ENCODE measurements at places on chromosomes 7 and 10.

DNA sequence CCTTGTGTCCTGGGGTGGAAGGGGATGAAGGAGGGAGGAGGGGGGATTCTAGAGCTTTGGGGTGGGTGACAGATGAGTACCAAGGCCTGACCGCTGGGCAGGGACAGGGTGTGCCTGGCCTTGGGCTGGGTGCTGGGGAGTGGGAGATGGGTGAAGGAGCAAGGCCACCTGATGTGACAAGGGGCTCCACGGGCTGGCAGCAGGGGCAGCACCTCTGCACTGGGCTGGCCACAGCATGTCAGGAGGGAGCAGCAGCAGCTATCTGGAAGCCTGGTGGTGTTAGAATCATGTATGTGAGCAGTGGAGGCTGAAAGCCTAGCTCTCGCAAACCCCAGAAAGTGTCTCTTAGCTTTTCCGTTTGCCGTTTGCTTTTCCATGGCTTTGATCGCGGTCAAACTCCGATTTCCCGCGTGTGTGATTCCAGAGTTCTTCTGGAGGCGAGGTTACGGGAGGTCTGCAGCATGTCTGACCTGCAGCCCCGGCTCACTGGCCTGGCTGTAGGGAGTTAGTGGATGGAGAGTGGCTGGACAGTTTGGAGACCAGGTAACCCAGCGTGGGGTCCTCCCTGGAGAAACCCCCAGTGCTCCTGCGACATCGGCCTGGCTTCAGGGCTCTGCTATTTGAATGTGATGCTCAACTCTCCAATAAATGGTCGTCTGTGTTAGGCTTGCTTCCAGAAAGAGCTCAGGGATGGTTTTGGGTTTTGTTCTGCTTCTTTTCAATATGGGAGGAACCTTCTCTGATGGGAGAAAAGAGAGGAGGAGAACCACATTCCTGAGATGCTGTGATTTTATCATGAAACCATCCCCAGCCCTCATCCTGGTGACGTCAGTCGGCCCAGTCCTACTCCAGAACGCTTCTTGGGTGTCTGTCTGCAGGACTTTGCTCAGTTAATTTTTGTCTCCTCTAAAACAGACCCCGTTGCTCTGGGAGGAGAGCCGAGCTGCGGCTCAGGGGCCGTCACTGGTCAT is 105.5 kb downstream of the CUX1 start:
- peak; percentile 55 for DNase-seq

- DNase-seq, result no peak
Measured at GRCh38 chr7:6057316-6058129, 26.3 kb downstream of the ANKRD61 start.

- DNase-seq, result peak; percentile 41
Measured at GRCh38 chr7:132709971-132710567, 133.8 kb upstream of the PLXNA4 start.

GRCh38 chr10:98326621-98327027 is 58.6 kb upstream of the LOXL4 start:
- no peak for DNase-seq

- DNase-seq, result peak; percentile 76
Measured at GRCh38 chr7:121504482-121504881, 108.4 kb upstream of the FAM3C start.

DNA sequence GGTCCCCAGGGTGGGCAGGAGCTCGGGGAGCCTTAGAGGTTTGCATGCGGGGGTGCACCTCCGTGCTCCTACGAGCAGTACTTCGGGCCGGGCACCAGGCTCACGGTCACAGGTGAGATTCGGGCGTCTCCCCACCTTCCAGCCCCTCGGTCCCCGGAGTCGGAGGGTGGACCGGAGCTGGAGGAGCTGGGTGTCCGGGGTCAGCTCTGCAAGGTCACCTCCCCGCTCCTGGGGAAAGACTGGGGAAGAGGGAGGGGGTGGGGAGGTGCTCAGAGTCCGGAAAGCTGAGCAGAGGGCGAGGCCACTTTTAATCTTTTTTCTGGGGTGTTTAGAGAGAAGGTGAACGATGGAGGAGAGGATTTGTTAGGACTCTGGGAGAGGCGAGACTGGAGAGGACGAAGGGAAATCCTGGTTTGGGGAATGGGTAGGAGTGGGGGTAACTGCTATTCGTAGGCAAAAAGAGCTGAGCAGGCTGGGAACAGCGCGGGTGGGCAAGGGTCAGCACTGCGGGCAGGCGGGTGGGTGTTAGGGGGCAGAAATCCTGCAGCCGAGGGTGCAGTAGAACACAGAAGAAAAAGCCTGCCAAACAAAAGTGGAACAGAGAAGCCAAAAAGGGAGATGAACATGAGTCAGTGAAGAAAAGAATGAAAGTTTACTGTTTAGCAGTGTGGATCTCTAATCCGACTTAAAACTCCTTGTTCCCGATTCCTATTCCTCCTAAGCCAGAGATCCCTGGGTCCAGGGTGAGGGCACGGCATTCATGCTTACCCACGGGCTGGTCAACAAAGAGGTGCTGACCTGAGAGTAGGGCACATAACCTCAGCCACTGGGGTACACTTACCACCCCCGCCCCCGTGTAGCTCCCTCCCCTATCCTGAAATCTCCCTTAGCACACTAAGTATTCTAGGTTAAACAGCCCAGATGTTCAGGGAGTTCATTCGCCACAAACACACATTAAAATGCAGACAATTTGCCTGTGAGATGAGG is 26.9 kb downstream of the PRSS2 start:
- no peak for DNase-seq

DNA sequence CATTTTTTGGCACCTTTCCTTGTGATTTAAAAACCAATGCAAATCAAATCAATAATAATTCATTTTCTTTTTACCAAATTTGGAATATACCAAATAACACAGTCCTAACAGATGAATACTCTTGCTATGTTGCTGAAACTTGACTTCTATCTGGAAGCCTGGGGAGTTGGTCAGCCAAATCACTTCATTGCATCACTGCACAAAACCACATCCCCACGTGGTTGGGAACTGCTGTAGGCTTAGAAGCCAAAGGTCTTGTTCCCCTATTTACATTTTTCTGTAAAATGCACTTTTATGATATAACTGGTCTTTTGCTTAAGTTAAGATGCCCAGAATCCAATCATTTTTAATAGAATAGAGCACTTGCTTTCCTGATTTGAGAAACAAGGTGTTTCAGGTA is 15.2 kb downstream of the GPR85 start:
- DNase-seq, result peak; percentile 33

- DNase-seq, result no peak
Measured at GRCh38 chr7:10082896-10083295, 890.8 kb upstream of the PHF14 start.

DNA sequence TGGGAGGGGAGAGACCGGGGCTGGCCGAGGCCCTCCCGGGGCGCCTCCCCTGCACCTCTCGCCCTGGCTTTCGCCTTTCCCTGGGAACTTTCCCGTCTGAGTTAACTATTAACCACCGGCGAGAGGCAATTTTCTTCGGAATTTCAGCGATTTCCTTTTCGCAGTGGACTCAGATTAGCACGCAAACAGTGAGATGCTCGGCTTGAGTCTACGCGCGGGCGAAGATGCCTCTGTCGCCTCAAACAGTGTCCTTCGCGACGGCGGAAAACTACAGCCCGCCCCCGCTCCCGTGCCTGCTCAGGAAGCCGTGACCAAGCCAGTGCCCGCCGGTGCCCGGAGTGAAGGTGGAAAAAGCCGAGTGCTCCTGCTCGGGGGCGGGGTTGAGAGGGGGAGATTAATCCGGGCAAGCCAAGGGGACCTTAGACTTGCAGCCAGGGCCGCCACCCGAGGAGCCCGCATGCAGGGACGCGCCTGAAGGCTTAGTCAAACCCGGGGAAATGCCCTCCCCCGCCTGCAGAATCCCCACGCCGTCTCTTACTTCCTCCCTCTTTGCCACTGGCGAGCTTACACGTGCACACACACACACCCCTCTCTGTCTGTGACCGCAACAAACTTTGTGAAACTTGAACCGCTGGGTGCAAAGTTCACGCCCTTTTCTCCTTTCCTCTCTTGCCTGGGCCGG is 14.5 kb upstream of the PAX2 start:
- DNase-seq, result peak; percentile 6

- DNase-seq, result peak; percentile 73
Measured at GRCh38 chr10:49109669-49110340, 5.5 kb downstream of the VSTM4 start.

- DNase-seq, result no peak
Measured at GRCh38 chr10:18583575-18584270, 67.7 kb downstream of the NSUN6 start.

DNA sequence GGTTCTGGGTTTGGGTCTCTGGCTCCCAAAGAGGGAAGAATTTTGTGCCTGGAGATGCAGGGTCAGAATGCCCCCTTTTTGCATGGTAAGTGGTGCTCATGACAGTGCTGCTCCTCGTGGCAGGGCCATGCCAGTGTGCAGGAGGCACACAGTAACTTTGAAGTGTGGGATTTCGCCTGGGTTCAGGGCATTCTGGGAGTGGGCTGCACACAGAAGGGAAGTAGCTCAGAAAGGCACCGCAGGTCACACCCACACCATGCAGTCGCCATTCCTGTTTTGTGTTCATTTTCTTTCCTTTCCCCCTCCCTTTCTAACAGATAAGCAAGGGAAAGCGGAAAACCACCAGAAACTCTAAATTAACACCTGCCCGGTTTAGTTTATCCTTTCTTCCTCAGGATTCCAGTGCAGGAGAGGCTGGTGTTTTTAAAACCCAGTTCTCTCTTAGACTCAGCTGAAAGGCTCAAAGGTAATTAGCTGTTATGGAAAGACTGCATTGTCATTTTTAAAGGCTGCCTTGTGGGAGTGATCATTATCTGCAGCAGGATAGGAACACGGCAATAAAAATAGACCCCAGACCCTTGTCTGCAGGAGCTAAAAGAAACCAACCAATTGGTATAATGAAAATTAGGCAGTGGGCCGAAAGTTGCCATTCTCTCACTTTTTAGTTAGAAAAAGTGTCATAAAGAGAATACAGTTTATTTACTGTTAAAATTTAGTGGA is 50.2 kb downstream of the EEPD1 start:
- no peak for DNase-seq

- no peak for DNase-seq
Measured at GRCh38 chr7:117961235-117961634, 88.0 kb upstream of the CTTNBP2 start.

GRCh38 chr7:112453505-112454171 is 3.4 kb downstream of the IFRD1 start:
- peak; percentile 83 for DNase-seq

GRCh38 chr7:46107610-46108217 is 186.6 kb upstream of the IGFBP3 start:
- no peak for DNase-seq

DNA sequence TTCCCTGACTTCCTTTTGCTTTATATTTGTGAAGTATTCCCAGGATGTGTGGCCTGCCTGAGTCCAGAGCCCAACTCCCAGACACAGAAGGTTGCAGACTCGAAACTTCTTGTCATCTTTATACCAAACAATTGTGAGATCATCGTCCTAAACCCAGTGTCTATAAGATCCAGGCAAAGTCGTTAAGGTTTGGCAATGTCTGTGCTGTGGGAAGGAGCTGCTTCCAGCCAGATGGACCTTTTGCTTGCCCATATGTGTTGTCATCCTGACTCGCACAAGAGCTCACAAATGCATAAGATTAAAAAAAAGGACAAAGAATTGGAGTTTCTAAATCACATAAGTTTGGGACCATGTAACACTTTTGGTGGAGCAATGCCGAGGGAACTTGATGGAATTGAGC is 37.0 kb downstream of the WNT2 start:
- peak; percentile 59 for DNase-seq

DNA sequence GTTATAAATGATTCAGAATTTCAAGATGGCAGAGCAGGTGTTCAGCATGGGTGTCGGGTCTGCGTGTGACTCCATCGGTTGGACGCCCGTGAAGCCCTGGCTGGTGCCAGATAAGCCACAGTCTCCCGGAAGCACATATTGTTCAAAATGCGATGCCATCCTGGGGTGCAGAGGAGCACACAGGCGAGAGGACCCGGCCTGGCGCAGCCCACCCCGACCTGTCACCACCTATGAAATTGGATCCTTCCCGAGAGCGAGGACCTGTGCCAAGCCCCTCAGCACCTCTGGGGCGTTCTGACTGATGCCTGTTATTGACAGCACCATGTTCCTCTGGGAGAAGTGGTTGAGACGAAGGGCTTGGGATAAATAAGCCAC is 110.1 kb downstream of the ACTR3B start:
- DNase-seq, result no peak

DNA sequence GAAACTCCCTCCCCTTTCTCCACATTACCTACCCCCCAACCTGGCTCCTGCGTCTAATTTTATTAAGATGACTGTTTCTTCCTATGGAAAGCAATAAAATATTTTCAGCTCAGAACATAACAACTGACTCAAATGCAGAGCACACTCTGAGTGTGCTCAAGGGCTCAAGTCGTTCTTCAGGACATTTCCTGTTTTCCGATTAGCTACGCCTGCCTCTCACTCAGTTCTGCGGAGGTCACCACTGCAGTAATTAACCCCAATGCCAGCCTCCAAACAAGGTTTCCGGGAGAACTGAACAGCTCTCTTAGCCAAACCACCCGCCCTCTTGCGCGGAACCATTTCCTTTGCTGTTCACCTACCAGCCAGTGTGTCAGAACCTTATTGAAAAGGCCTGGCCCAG is 19.3 kb downstream of the MYOF start:
- DNase-seq, result peak; percentile 54

DNA sequence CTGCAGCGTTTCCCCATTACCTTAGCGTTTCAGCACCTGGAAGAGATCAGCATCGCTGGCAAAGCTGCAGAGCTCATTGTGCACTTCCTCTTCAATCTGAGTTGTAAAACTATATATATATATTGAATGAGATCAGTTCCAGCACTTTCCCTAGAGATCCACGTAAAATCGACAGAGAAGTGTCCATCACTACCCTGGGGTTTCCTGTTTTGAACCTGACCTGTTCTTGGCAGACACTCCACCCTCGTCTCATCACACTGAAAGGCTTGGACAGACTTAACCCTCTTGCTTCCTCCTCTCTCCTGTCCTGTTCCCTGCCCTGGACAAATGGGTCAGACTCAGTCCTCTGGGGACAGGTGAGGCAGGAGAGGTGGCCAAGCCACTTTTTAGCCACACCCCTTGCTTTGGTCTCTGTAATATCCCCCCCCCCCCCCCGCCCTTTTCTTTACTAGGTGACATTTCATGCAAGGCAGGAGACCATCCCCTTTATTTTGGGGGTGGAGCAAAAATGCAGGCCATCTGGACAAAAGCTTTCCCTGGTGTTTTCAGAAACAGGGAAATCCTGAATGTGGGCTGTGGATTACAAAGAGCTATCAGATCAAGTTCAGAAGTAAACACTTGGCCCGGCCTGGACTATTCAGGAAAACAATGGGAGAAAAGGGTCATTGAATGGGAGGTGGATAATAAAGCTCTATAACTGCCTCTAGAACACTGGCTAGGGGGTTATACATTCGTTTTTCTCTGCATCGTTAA is 83.7 kb upstream of the KDM7A start:
- no peak for DNase-seq

DNA sequence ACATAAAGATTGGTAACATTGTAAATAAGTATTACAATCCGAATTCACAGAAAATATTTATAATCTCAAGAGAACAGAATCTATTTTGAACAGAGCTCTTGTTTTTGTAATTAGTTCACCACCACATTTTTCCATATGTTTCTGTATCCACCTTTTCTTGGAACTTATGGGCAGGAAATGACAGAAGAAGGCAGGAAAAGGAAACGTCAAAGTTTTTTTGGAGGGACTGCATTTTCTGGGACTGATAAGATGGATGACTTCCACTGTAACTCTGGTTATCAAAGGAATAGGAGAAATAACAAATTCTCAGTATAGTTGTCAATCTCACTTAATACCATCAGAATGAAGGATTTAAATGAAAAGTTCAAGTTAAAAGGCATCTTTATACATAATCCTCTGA is 75.1 kb upstream of the SMNDC1 start:
- no peak for DNase-seq

- no peak for DNase-seq
Measured at GRCh38 chr7:127961786-127962453, 69.3 kb downstream of the LRRC4 start.

- no peak for DNase-seq
Measured at GRCh38 chr10:114009281-114009996, 34.2 kb upstream of the ADRB1 start.

- DNase-seq, result no peak
Measured at GRCh38 chr10:128660726-128661125, 534.5 kb upstream of the MKI67 start.

Data from IMR-90 (cell line).